HS-27A (cell line): ENCODE measurements at places on chromosomes 6 and 20.

DNA sequence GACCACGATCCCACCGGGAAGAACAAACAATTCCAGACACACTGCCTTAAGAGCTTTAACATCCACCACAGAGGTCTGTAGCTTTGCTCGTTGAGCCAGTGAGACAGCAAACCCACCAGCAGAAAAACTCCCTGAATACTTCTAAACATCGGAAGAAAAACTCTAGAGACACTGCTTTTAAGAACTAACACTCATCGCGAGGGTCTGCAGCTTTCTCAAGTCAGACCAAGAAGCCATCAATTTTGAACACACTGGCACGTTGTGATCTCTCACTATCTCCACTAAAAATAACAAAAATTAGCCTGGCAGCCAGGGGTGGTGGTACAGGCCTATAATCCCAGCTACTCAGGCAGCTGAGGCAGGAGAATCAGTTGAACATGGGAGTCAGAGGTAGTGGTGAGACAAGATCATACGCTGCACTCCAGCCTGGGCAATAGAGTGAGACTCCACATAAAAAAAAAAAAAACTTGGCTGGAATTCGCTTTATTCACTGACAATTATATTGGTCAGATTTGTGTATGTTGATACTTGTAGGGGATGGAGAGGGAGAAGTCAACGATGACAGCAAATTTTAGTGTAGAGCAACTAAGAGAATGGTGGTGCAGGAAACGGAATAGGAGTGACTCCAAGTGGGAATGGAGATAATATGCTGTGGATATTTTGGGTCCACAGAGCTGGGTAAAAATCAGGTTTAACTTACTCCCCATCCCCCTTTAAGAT lies 860 bp upstream of the TMEM14C start:
- DNase-seq, result no peak

DNA sequence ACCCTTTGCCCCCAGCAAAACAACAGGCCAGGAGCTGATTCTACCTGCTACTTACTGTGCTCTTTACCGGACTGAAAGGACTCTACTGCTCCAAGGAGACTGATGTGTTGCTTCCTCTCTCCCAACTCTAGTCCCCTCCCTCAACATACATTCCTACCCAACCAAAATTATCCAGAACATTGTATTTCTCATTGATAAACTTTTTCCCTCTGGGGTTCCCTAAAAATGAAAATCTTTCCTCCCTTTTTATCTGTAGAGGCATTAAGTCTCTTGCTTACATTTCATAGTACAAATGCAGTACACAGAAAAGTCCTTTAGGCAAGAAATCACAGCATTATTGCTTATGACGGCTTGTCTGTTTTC lies 940 bp upstream of the HS3ST5 start:
- no peak for DNase-seq

- peak; percentile 62 for DNase-seq
These were observed 3.3 kb upstream of the BIRC7 start for GRCh38 chr20:63232235-63233060.

- no peak for DNase-seq
These were observed 13.7 kb downstream of the SPATA2 start for GRCh38 chr20:49901588-49901987.

GRCh38 chr6:101380897-101381630 lies 12.4 kb upstream of the GRIK2 start:
- DNase-seq, result no peak

DNA sequence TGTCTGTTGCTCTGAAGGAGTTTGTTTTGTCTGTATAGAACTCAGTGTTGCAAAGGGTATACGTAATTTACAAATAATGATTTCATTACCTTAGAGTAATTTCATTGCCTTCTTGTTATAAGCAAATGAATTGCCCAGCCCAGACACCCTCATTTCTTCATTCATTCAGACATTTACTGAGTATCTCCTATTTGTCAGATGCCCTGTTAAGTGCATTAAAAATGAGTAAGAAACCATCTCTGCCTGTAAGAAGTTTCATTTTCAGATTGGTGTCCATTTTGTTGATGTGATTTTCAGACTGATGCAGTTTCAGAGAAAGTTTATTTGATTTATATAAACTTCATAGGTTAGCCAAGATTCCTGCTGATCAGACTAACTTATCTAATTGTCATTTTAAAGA lies 429.3 kb downstream of the PHF3 start:
- no peak for DNase-seq

DNA sequence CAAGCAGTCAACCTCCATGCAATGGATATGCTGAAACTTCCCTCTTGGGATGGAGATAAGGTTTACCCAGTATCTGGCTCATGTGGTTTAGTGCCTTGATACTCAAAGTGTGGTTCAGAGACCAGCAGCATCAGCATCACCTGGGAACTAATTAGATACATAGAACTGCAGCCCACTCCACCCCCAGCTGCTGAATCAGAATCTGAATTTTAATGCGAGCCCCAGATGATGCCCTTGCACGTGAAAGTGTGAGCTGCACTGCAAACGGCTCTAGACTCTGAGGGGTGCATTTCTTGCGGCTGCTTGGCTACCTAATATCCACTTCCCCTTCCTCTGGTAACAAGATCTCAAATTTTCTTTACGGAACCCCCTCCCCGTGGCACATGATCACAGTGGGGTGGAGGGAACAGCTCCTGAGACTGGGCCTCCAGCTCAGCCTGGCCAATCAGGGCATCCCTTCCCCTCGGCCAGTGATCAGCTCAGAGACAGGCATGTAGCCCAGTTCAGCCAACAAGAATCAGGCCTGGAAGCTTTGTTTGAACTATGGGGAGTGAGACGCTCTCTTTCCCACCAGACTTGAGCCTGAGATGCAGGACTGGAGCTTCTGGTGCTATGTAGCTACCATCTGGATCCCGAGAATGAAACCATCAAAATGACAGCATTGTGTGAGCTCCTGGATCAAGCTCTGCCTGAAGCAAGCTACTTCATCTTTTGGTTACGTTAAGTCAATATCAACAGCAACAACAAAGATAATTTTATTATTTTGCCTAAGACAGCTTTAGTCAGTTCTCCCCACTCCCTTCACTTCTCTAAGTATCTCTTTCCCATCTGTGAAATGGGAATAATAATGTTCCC lies 12.8 kb downstream of the KCNK15 start:
- DNase-seq, result no peak

GRCh38 chr6:115415378-115415777 lies 645.3 kb downstream of the FRK start:
- no peak for DNase-seq

DNA sequence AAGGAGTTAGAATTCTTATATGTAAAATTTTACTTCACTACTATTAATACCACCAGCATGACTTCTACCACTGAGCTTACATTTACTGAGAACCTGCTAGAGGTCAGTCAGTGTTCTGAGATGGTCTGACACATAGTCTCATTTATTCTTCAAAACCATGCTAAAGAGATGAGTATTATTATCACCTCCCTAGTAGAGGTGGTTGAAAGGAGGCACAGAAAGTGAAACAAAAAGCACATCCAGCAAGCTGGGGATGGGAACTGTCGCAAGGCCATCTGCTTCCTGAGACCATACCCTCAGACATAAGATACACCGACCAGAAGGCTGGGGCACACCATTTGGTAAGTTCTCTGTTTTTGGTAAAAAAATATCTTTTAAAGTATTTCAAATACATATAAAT lies 137.7 kb downstream of the INSM1 start:
- DNase-seq, result no peak

DNA sequence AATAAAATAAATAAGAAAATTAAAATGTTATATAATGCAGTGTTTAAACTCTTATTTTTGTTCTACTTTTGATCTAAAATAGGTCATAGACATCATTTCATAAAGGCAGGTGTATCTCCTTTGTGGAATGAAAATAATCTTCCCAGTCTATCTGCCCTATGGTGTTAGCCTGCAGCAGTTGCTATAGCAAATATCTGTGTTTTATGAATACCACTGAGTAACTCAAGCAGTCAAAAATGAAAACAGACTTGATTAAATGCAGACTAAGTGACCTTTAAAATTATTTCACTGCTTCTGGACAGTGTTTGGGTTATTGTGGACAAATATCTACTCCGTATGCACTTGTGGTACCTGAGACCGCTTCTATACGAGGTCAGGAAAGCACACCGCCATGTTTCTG lies 11.8 kb downstream of the HTR1B start:
- DNase-seq, result no peak

DNA sequence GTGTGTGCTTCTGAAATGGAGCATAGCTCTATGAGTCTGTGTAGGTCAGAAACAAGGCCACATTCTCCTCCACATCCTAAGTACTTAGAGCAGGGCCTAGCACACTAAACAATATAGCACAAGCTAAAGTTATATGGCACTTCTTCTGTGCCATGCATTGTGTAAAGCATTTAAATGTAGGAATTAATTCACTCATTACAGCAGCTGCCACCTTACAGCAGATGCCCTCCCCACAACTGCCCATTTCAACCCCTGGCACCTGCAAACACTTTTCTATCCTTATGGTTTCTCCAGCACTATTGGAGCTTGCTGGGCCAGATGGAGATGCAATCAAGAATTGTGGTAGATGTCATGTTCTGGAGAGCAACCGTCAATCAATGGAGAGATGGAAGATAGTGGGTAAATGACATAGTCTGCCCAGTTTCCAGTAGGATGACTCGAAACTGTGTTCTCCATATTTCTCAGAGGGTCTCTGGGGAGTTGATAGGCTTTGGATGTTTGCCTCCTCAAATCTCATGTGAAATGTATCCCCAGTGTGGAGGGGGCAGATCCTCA lies 373.7 kb downstream of the DOK5 start:
- no peak for DNase-seq

- DNase-seq, result no peak
These were observed 280.8 kb downstream of the SOX4 start for GRCh38 chr6:21874372-21874771.
